ENCODE measurements at places on chromosomes 2 and 18. TPM values are rescaled to one million over a fixed set of nuclear protein-coding genes. Genes with fewer than 3 reads are reported as not detected.

Gene ACMSD
- total RNA-seq = not detected

DNA sequence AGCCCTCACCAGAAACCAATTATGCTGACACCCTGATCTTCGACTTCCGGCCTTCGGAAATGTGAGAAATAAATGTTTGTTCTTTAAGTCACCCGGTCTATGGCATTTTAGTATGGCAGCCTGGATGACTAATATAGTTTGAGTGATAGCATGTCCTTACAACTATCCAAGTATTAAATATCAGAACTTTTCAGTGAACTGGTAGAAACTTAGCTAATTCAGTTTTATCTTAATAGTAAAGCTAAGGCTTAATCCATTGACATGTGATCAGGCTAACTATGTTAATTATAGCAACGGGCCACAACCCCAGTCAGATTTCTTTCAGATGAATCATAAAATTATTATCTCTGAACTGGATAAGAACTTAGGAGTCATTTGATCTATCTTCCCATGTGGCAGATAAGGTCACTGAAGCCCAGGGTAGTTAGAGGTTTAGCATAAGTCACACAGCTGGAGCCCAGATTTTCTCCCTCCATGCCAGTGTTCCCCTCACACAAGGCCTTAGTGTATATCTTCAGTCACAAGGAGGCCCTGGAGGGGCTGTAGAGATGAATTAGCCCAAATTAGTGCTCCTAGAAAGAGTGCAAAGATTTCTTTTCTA lies 40.7 kb upstream of the UPP2 start:
- no peak overlapping the region for H3K27ac ChIP-seq
- H3K4me1 ChIP-seq = peaks cover 12% of the 10 kb centered on the region
- no peaks in the 10 kb centered on the region for H3K36me3 ChIP-seq
- H3K27me3 ChIP-seq = peaks cover 52% of the 10 kb centered on the region
- no peak overlapping the region for H3K4me3 ChIP-seq

Gene SNORC
- 3.6 TPM for total RNA-seq

GRCh38 chr2:192570788-192571187 lies 376.1 kb upstream of the TMEFF2 start:
- no peak overlapping the region for H3K27ac ChIP-seq
- no peak for DNase-seq
- no peaks in the 10 kb centered on the region for H3K27me3 ChIP-seq
- H3K4me1 ChIP-seq = no peaks in the 10 kb centered on the region
- H3K4me3 ChIP-seq = no peak overlapping the region

Gene CD8A
- total RNA-seq = 0.18 TPM

DNA sequence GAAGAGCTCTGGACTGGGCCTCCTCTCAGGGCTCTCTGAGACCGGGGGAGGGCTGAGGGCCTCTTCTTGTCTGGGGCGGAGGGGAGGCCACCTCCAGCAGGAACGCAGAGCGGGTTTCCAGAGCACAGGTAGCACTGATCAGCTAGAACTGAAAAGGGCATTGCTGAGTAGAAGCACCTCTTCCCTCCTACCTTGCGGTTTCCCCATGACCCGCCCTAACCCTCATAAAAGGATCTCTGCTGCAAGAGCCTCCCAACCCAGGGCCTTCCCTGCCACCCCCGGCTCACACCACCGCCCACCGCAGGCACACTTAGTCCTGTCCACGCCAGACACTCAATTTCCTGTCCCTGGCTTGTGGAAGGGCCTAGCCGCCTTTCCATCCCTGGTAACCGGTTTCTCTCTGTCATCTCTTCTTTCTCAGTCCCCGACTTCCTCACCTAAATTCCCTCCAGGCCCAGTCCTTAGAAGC lies 966 bp downstream of the ADCY3 start:
- peaks cover 25% of the 10 kb centered on the region for H3K27me3 ChIP-seq
- no peaks in the 10 kb centered on the region for H3K36me3 ChIP-seq
- DNase-seq = peak; percentile 71
- H3K4me1 ChIP-seq = no peaks in the 10 kb centered on the region
- no peak overlapping the region for H3K27ac ChIP-seq
- H3K4me3 ChIP-seq = peak overlapping the region; percentile 74

DNA sequence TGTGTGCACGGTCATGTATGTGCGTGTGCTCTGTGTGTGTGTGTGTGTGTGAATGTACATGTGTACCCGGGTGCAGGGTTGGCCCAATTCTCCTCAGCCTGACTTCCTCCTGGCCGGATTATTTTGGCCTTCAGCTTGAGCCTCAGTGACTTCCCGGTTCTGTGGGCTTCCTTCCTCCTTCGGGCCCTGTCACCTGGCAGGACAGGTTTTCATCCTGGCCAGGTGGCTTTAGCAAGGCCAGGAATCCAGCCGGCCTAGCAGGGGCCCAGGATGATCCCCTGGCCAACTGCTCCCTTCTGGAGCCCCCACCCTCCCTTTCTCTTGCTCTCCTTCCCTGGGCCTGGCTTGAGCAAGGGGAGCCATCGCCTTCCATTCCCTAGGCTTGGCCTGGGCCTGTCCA lies 140.5 kb downstream of the INHBB start:
- no peak overlapping the region for H3K27ac ChIP-seq
- H3K36me3 ChIP-seq = no peaks in the 10 kb centered on the region
- H3K27me3 ChIP-seq = peaks cover 45% of the 10 kb centered on the region

DNA sequence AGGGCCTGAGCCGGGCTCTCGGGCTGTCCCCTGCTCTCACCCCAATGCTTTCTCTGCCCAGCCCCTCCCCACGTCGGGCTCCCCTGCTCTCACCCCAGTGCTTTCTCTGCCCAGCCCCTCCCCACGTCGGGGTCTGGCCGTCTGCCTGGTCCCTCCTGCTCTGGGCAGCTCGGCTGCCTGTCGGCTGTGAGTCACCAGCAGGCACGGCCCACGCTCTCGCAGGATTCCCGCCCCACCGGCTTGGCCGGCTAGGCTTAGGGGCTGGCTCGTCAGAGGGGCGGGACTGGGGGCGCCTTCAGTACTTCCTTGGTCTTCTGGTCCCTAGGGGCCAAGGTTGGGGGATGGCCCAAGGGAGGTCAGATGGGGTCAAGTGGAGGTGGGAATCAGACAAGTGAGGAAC lies 3.3 kb downstream of the BOK start:
- H3K4me1 ChIP-seq = peaks cover 4% of the 10 kb centered on the region
- no peaks in the 10 kb centered on the region for H3K36me3 ChIP-seq
- no peaks in the 10 kb centered on the region for H3K27me3 ChIP-seq
- H3K4me3 ChIP-seq = no peak overlapping the region

DNA sequence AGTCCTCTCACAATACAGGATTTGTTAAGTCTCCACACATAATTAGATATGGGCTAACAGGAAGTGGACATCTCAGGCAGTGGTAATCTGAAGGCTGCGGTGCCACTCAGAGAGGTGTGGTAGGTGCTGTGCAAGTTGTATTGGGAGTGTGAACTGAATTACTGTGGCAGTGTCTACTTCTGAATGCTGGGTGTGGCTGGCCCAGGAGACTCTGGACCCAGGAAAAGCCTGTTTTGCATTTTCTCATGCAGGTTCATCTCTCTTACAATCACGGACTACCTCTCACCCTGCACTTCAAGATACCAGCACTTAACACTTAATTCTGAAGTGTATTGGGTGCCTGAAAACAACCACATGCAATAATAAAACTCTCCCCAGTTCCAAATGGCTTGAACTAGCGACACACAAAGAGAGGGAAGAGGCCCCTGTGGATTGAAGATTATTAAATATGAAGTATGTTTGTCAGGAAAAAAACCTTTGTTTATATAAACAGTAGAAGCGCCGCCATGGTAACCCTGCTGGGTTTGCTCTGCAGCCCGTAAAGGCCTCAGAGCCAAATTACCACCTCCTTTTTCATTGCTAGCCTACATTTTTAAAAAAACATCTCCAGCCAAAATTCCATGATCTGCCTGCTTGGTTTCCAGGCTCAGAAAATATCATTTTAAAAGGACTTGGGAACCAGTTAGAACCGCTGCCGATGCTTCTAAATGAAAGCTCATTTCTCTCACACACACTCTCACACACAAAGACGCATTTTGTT lies 77.5 kb downstream of the GFPT1 start:
- no peak overlapping the region for H3K4me3 ChIP-seq
- peaks cover 13% of the 10 kb centered on the region for H3K27me3 ChIP-seq

GRCh38 chr18:44245019-44245418 lies 435.7 kb upstream of the SETBP1 start:
- no peak overlapping the region for H3K27ac ChIP-seq
- DNase-seq = no peak
- no peaks in the 10 kb centered on the region for H3K36me3 ChIP-seq
- H3K4me3 ChIP-seq = no peak overlapping the region

DNA sequence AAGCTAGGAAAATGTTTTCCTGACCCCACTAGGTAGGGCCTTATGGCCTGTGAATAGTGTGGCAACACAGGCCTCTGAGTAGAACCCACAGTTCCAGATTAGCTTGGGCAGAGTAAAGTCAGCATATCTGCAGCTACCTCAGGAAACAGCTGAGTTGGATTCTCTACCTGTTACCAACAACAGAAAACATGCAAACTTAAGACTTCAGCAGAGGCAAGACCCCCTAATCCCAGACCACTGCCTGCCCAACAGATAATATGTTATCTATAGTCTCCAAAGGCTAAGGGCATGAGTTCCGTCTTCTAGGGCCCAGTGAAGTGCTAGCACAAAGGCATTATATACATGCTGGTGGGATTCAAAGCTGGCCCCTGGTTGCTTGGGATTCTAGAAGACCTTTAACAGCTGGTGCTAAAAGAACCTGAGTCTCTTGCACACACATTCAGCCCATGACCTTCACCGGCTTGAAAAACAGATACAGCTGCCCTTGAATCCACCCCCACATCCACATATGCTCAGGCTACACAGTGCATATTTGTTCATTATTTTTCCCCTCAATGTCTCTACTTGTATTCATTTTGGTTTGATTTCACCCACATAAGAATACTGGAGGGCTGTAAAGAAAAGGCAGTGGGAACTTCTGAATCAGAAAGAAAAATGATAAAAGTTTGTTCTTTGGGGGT lies 13.5 kb upstream of the UBXN4 start:
- DNase-seq = no peak
- no peaks in the 10 kb centered on the region for H3K4me1 ChIP-seq
- H3K4me3 ChIP-seq = no peak overlapping the region
- H3K27ac ChIP-seq = no peak overlapping the region

GRCh38 chr2:190794790-190795189 lies 85.8 kb upstream of the GLS start:
- H3K27ac ChIP-seq = no peak overlapping the region
- H3K36me3 ChIP-seq = no peaks in the 10 kb centered on the region
- no peak overlapping the region for H3K4me3 ChIP-seq
- no peak for DNase-seq
- H3K4me1 ChIP-seq = peaks cover 4% of the 10 kb centered on the region
- H3K27me3 ChIP-seq = no peaks in the 10 kb centered on the region

DNA sequence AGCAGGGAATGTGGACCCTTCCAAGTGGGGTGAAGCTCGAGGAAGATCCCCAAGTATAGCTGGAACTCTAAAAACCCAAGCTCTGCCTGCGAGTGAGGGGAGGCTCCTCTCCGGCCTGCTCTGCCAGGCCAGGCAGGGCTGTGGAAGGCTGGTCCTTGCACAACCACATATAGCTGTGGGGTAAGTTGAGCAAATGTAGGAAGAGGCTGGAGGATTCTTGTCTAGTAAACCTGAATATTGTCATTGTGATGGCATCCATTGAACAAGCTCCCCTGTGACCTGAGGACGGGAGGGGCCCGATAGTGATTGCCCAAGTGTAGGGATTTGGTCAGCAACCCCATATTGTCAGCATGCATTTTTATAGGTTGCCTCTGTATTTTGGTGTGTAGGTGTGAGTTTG lies 103.0 kb downstream of the ACKR3 start:
- no peak overlapping the region for H3K27ac ChIP-seq
- peaks cover 7% of the 10 kb centered on the region for H3K4me1 ChIP-seq
- H3K27me3 ChIP-seq = no peaks in the 10 kb centered on the region
- no peaks in the 10 kb centered on the region for H3K36me3 ChIP-seq
- no peak overlapping the region for H3K4me3 ChIP-seq
- no peak for DNase-seq

GRCh38 chr18:73835656-73836364 lies 311.8 kb downstream of the FBXO15 start:
- H3K27ac ChIP-seq = no peak overlapping the region
- no peaks in the 10 kb centered on the region for H3K27me3 ChIP-seq
- H3K4me3 ChIP-seq = no peak overlapping the region

All from endodermal cell (in vitro differentiated cells).